ENCODE measurements at places on chromosomes 6 and 20. TPM values are rescaled to one million over a fixed set of nuclear protein-coding genes. Genes with fewer than 3 reads are reported as not detected.

Gene PXDC1
- total RNA-seq = 3.1 TPM

Gene TBXT
- total RNA-seq = not detected

Gene KIF6
- total RNA-seq = 0.24 TPM

Gene LRFN2
- total RNA-seq = 0.29 TPM

Gene SIM1
- total RNA-seq = not detected

Gene SERPINB1
- total RNA-seq = 132 TPM

Gene PRPH2
- 3.5 TPM for total RNA-seq

Gene BFSP1
- total RNA-seq = 1.1 TPM

Gene RNF39
- total RNA-seq = not detected

Gene TGM3
- 0.09 TPM for total RNA-seq

Gene VIP
- 8.9 TPM for total RNA-seq

Gene FKBP1C
- not detected for total RNA-seq

Gene C6orf58
- not detected for total RNA-seq

Gene ANKRD66
- not detected for total RNA-seq

Gene BPIFB2
- not detected for total RNA-seq

Gene SNX21
- 13.8 TPM for total RNA-seq

Gene FBXO30
- total RNA-seq = 7.1 TPM

Gene PTGIS
- 12.3 TPM for total RNA-seq

Gene PFDN6
- total RNA-seq = 50.1 TPM

Gene VWA7
- total RNA-seq = 8.2 TPM

Gene GPX5
- total RNA-seq = not detected

Gene ARMC2
- 3.5 TPM for total RNA-seq

Gene FLRT3
- total RNA-seq = 8.6 TPM

Gene SLC13A3
- total RNA-seq = 0.54 TPM

Gene CSNK2A1
- 117 TPM for total RNA-seq

Gene HLA-DQA1
- 36.2 TPM for total RNA-seq

Gene VEGFA
- 89.4 TPM for total RNA-seq

Gene MLIP
- 2.5 TPM for total RNA-seq

Gene IL17A
- total RNA-seq = not detected

Gene NTSR1
- total RNA-seq = 22.1 TPM

Gene SNAI1
- total RNA-seq = 4.5 TPM

Gene ULBP3
- 1.9 TPM for total RNA-seq

Gene PRSS16
- 13.0 TPM for total RNA-seq

Gene LPA
- not detected for total RNA-seq

Gene EPB41L1
- 71.7 TPM for total RNA-seq

Gene AURKA
- 24.8 TPM for total RNA-seq

Gene SRSF12
- total RNA-seq = 0.51 TPM

Measured in mucosa of descending colon (tissue), 3 donors.